Hematopoietic multipotent progenitor cell treated with erythropoietin and hydrocortisone succinate and interleukin-3 and kit ligand, for 15 days (in vitro differentiated cells): ENCODE measurements at places on chromosomes 4 and X.

DNA sequence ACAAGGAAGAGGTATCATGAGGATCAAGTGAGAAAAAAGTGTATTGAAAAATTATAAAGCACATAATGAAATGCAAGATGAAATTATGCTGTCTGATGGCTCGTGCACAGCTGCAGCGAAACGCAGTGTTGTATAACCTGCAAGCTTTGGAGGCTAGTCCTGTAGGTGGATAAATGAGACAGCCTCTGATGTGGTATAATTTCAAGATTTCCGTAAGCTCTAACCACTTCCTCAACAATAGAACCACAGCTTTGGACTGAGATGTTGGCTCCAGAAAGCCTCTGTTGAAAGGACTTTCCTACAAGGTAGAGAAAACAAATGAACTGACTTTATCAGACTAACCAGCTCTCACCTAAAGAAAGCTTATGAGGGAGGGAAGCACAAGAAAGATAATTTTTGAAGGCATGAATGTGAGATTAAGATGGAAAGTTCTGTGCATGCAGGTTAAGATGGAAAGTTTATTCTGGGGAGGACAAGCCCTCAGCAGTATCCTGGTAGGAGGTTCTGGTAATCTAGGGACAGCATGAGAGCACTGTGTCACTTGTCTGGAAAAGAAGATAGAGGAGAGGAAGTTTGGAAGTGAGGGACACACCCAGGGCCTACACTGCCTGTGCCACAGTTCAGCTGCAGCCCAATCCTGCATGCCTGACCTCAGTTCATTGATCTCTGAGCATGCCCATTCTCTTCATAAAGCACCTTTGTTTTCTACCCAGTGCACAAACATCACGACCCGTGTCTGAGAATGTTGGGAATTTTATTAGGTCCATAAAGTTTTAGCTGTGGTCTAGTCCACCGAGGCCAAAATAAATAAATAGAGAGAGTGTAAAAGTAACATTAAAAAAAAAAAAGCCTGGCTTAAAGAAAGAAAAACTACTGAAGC is 161.5 kb upstream of the SFRP2 start:
- no peak for DNase-seq

DNA sequence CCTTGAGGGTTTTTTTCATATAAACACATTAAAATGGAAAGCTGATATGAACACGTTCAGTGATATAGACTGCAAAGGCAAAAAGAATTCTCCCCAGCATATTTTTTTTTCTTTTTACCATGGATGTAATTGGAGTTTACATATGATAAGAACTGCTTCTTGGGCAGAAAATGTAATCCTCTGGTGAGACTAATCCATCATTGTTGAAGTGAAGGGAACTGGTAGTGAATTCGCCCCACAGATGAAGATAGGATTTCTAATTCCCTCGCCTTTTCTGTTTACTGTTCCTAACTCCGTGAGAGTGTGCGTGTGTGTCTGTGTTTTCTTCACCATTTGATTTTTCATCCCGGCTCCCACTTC is 88.9 kb downstream of the GPR143 start:
- no peak for DNase-seq

DNA sequence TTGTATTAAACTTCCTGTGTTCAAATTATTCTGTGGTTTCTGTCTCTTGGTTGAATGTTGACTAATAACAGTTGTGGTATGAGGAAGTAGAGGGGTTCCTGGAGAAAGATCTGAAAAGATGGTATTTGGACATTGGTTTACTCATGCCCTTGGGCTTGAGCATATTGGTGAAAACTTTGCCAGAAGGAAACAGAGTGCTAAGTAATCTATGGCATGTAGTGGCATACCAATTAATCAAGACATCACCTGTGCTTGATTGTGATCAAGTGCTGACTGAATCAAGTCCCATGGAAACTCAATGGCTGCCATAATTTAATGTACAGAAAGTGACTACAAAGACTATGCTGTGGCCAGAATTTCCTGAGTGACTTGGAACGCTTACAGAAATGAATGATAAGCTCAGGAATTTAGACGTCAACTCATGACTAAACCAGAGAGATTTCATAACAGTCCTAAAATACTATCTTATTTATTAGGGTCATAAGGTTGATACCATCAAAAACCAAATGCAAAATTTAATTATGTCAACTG is 2062.9 kb downstream of the ARAP2 start:
- no peak for DNase-seq

DNA sequence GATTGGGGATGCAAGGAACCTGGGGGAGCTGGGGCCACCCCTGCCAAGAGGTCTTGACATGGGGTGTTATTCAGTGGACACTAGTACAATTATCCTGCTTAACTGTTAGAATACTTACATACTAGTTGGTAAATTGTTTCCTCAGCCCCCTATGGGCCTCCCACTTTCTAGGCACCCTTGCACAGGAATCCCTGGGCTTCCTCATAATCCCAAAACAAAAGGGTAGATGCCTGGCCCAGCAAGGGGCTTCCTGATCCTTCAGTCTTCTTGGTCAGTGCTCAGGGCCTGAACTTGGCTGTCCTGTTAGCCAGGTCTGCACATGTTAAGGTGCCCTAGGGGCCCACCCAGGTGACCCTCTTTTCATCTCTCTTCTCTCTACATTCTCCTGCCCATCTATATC is 48.7 kb upstream of the MSX1 start:
- DNase-seq, result no peak

DNA sequence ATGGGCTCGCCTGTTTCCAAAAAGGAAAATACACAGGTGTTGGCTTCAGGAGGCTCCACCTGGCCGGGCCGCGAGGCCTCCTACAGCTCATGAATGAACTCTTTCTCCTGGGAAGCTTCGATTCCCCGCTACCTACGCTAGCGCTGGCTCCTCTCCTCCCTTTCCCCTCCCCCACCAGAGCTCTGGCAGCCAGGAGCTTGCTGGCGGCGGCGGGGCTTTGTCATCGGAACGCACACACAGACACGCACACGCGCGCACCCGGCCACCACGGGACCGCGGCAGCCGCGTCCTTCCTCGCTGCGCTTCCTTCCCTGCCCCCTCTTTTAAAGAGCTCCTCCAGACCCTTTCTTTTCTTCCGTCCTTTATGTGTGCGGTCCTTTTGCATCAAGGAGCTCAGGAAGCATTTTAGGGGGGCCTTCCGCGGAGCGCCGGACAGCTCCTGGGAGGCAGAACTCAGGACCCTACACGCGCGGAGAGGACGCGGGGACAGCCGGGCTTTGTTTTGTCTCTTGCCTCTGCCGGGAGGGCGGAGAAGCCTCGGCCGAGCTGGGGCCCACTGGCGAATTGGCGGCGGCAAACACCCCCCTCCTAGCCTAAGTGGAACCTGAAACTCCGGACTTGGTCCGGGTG is 70.2 kb upstream of the BCOR start:
- no peak for DNase-seq

- no peak for DNase-seq
Measured at GRCh38 chr4:70788733-70789132, 51.0 kb downstream of the GRSF1 start.

DNA sequence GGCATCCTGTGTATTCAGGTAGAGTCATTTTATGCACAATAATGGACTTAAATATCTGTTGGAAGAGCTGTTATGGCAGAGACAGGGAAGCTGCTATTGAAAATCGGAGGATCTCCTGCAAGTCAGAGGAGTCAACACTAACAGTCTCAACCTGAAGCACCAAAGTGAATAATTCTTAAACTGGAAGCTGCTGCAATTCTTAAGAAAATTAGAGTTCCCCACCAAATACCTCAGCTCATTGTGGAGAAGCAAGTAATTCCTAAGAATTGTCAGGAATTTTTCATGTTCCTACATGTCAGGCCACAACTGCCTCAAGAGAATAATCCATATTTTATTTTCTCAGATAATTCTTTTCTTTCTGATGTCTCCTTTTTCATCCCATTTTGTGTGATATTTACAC is 892.6 kb upstream of the LCORL start:
- DNase-seq, result no peak
